ENCODE measurements at places on chromosomes 12 and 14.

GRCh38 chr12:89514751-89515150 is 9.8 kb downstream of the GALNT4 start:
- DNase-seq = no peak

GRCh38 chr14:89473989-89474388 is 57.0 kb upstream of the FOXN3 start:
- no peak for DNase-seq

DNA sequence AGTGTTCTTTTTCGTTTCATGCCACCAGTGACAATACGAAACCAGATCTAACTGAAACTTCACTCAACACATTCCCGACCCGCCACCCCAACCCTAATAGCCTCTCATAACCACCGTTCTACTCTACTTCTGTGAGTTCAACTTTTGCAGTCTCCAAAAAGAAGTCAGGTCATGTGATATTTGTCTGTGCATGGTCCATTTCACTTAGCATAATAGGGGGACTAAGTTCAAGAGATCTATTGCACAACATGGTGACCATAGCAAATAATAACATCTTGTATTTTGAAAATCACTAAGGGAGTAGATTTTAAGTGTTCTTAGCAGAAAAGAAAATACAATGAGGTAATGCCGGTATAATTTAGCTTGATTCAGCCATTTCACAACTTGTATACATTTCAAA is 376.4 kb downstream of the DIO2 start:
- no peak for DNase-seq

DNA sequence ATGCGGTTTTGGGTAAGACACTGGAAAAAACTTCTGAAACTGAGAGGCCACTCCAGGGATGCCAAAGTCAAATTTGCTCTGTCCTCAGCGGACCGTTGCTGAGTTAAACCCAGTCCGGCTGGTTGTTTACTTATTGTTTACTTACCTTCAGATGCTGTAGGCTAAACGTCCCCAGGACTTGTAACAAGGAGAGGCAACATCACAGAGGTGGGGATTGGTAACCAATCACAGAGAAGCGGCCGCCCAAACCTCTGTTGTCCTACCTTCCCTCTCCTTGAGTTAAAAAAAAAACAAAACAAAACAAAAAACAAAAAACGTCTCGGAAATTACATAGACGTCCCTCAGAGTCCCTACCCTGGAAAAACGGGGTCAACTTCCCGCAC is 380 bp downstream of the ANO2 start:
- peak; percentile 38 for DNase-seq

DNA sequence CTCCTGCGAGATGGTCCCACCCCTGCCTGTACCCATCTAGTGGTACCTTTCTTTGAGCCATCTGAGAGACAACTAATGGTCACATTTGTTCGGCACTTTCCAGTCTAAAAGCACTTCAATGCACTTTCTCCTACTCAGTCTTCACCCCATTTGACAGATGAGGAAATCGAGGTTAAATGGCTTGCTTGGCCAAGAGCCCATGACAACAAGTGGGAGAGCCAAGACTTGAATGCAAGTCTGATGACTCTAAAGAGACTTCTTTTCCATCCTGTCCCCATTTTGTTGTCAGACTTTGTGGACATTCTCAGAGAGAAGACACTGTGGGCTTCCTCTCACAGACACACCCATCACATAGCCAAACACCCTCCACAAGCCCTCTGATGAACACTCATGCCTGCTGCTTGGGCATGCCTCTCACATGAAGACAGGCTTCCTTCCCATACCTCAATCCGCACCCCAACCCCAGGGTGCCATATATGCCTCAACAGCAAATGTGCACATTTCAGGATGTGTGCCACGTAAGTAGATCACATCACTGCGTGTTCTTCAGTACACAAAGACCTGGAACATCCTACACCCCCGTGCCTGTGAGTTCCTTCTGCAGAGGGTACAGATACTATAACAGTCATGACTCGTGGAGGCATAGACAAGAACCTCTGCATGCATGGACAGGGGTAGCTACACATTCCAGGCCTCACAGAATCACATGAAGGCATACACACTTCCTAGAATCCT is 805 bp downstream of the MYH7 start:
- no peak for DNase-seq

Measured in LNCaP clone FGC (cell line).